Stimulated activated CD8-positive, alpha-beta memory T cell treated with anti-CD3 and anti-CD28 coated beads, Interleukin-2, amount 100 ng/mL, for 48 hours (primary cell): ENCODE measurements at places on chromosomes 11 and 22.

- no peak for DNase-seq
Measured at GRCh38 chr11:120566176-120566575, 54.6 kb downstream of the GRIK4 start.

DNA sequence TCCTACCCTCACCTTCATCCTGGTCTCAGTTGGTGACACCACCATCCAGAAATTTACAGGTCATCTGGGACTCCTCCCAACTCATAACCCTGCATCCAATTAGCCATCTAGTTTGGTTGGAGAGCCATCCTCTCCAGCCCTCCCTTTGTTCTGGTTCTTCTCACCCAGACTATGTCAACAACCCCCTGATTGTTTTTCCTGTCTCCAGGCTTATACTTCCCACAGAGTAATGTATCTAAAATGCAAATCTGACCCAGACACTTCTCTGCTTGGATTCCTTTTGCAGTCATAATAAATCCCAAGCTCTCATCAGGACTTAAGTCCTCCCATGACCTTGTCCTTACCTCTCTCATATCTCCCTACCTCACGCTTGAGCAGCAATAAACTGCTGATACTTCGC is 3.0 kb downstream of the TTC12 start:
- DNase-seq = no peak

- no peak for DNase-seq
Measured at GRCh38 chr22:46105494-46106278, 44.6 kb upstream of the PPARA start.

DNA sequence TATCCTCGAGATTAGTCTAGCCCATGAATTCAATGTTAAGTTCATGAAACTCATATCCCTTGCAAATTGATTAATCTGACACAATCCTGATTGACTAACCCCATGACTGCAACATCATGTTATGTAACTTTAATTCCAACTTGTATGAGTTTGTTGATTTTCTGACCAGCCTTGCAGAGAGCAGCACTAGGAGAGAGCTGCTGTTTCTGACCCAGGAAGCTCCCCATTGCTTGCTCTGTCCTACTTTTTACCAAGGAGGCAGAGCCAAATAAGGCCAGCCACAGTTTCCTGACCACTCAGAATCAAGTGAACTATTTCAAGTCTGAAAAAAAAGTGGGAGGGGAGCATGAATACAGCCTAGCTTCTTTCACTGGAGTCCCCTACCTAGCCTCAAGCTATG is 13.2 kb downstream of the MPZL3 start:
- DNase-seq = no peak

GRCh38 chr22:42271191-42271813 is 849 bp upstream of the TCF20 start:
- DNase-seq = no peak

GRCh38 chr11:60926500-60926899 is 2.2 kb downstream of the TMEM132A start:
- DNase-seq = no peak

GRCh38 chr22:47207846-47208554 is 445.6 kb downstream of the TBC1D22A start:
- no peak for DNase-seq
